ENCODE measurements at places on chromosomes 5 and 9.

DNA sequence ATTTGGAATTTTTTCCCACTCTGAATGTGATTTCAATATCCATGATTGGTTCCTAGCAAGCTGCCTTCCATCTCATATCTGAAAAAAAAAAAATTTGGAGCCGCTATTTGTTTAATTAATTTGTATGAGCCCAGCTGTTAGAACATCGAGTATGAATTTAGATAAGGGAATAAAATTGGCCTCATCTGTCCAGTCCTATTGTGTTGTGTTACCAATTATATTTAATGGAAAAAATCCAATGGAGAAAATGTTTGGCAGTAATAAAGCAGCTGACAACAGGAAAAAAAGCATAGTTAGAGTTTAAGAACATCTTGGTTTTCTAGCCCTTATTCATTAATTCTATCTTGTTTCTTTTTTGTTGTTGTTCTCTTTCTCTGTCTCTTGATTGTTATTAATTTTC, 735.6 kb upstream of the RIOK2 start:
- peak; percentile 4 for DNase-seq

DNA sequence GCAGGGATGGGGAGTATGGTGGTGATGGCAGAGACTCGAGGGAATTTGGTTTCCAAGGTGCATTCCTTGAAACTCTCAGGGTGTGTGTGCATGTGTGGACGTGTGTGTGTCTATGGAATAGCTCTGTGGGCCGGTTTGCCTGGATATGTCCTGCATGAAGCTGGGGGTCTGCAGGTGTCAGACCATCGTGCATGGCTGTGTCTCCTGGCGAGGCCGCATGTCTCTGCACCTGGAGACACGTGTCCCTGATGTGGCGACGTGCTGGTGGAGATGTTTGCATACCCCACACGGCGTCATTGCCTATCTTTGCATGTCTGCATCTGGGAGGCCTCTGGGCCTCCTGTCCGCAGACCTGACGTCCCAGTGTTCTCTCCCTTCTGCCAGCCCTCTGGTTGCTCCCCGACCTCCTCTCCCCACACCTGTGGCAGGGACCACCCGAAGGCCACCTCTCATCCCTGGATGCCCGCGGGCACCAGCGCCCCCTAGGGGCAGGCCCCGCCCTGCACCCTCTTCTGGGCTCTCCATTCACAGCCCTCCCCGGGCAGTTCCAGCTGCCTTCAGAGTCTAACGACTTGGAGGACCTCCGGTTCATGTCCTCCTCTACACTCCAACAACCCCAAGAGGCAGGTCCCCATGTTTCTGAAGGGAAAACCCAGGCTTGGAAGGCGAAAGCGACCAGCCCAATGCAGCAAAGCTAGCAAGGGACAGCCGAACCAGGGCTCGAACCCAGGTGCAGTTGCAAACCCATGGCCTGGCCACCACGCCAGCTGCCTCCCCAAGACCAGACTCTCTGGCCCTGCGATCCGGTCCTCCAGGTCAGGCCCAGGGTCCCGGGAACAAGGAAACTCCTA, 88.6 kb downstream of the LMX1B start:
- no peak for DNase-seq

- no peak for DNase-seq
These were observed 106.4 kb upstream of the EFNA5 start for GRCh38 chr5:107776922-107777740.

DNA sequence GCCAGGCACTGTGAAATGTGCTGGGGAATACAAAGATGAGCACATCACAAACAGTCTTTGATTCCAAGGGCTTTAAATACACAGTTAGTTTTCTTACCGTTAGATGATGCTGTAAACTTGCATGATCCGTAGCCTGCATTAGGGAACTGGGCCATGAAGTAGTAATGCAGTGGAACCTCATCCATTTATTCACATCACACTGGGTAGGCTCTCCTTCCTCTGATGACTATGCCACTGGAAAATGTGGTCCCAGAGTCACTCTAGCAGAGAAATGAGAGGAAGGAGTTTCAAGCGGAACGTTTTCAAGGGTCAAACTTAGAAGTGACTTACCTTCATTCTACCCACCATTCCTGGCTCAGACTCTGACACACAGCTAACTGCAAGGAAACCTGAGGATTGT, 26.4 kb downstream of the ZFAND5 start:
- no peak for DNase-seq

DNA sequence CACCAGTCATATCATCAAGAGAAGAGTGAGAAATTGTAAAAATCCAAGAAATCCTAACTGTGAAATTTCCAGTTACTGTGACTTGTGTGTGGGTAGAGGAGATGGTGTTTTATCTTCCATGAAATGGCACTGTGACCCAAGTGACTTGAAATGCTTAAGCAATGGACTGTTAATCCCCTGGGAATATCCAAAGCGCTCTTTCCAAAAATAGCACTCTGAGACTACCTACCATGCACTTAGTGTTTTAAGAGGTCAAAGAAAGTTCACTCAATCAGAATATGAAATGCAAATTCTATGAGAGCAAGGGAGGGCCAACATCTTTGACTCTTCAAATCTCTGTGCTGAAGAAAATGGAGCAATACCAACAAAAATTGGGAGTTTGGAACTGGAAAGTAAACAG, 244.0 kb downstream of the GABRB2 start:
- DNase-seq: no peak

- peak; percentile 24 for DNase-seq
These were observed 516.3 kb upstream of the ZNF608 start for GRCh38 chr5:125262782-125263181.

DNA sequence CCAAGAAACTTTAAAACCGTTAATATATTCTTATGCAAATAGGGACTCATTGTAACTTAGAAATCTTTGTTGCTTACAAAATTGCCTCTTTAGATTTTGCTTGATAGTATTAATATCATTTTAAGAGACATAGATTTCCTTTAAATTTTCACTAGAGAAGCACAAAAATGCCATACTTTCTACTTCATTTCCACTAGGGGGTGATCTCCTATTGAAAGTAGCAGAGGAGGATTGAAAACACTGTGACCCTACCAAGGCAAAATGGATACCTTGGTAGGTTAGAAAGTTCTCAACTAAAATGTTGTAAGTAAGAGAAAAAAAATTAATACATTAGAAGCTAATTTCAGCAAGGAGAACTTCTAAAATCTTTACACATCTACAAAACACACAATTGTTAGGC, 204.9 kb downstream of the CHSY3 start:
- DNase-seq: peak; percentile 65

DNA sequence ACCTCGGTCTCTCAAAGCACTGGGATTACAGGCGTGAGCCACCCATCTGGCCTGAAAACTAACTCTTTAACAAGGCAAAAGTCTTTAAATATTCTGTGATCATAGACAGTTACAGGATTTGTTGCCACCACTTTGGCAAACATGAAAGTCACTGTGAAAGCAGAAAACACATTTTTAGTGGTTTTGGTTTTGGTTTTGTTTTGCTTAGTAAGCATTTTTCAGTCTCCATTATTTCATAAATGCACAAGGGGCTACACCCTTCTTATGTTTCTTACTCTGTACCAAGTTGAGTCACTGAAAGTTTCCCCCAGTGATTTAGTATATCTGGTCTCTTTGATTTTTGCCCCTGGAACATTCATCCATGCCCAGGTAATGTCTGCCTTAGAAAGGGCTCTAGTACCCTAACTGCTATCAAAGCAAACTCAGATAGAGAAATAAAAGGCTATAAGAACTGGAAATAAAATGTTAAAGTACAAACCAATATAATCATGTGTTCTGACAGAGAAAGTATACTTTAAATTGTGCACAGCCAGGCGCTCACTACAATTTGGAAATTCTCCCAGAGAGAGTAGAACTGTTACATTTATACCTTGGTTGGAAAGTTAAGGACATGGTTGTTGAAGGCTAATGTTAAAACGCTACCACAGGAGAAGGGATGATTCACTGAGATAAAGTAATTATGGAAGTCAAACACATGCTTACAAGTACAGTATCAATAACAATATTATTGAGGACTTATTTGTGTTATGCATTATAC, 1022.5 kb upstream of the DMAC1 start:
- DNase-seq: peak; percentile 4

DNA sequence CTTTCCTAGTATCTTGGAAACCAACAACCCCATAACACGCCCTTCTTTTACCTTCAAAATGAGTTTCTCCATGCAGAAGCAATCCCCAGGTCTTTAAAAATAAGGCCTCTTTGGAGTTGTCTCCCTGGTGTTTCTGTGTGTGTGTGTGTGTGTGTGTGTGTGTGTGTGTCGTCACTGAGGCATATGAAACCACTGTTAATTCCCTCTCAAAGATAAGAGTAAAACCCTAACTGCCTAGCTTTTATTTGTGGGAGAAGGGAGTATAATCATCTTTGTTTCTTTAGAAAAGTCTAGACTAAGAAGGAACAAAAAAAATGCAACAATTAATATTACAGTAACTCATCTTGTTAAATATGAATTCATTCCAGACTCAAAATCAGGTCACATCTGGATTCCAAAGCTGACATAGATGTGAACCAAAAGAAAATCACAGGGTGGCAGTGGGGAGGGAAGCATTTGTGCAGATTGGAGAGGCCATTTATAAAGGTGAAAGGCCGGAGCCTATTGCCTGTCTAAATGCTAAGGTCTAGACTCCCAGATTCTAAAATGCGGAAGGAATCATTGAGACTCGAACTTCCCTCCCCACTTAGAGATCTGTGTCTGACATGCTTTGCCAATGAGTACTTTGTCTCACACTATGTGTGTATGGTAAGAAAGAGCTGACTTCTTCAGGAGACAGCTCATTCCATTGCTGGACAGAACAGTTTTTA, 91.4 kb downstream of the ZNF366 start:
- no peak for DNase-seq

All from fibroblast of the aortic adventitia (primary cell).